Fibroblast of skin of right quadriceps (primary cell): ENCODE measurements at places on chromosomes 3 and 15.

- peak; percentile 32 for DNase-seq
Measured at GRCh38 chr15:29285386-29285785, 15.8 kb upstream of the NSMCE3 start.

GRCh38 chr3:129650256-129650872 lies 43.9 kb upstream of the PLXND1 start:
- peak; percentile 76 for DNase-seq

DNA sequence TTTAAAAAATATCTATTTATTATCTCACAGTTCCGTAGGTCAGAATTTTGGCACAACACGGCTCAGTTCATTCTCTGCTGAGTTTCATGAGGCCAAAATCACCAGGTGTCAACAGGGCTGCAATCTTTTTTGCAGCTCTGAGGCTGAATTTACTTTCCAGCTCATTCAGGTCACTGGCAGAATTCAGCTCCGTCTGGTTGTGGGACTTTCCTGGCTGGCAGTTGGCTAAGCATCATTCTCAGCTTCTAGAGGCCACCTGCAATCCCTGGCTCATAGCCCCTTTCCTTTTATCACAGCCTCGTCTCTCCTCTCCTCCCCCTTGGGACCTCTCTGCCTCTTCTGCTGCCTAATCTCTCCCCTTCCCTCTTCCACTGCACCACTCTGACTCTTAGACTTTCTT lies 174.0 kb upstream of the WNT5A start:
- no peak for DNase-seq

GRCh38 chr3:27216955-27217552 lies 152.1 kb downstream of the NEK10 start:
- DNase-seq = peak; percentile 80

DNA sequence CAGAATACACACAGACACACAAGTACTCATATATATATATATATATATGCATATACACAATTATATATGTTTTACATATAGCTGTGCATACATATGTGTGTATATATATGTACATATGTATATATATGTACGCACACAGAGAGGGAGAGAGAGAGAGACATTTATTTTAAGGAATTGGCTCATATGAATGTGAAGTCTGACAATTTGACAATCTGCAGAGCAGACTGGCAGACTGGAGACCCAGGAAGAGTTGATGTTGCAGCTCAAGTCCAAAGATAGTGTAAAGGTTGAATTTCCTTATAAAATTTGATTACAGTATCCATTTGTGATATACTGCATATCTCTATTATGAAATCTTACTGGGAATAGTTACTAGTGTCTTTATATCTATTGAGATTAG lies 1330.3 kb upstream of the CADM2 start:
- no peak for DNase-seq

- DNase-seq = no peak
Measured at GRCh38 chr3:38561746-38562466, 65.8 kb downstream of the EXOG start.

DNA sequence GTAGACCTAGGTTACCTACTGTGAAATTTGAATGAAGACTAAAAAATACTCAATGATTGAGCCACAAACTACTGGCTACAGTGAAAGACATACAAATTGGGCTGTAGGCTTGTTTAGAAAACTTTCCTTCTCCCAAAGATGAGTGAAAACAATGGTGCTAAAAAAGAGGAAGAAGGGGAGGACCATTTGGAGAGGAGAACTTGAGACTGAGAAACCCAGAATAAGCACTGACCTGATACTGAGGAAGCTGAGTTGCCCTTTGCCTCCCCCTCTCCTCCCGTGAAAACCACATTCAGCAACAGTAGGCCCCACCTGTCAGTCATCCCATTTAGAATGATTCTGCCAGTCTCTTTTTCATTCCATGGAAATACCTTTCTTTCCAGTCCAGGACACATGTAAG lies 484.0 kb upstream of the TGFBR2 start:
- no peak for DNase-seq
